ENCODE measurements at places on chromosomes 12 and 14.

DNA sequence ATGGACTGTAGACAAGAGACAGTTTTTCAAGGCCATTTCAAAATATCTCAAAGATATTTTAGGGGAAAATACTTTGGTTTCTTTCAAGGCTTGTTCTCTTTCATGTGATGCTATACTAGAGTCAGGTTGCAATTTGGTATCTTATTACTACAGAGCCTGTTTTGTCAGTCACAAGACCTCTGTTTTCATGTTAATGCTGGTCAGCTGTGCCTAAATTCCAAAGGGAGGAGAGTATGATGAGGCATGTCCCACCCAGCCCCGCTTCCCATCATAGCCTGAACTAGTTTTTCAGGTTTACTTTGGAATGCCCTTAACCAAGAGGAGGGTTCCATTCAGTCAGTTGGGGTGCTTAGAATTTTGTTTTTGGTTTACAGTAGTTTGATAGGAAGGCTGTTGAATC lies 52.6 kb downstream of the GPHB5 start:
- no peak for DNase-seq

- no peak for DNase-seq
Measured at GRCh38 chr14:36553656-36554260, 28.7 kb downstream of the NKX2-8 start.

GRCh38 chr14:68975667-68976066 lies 3.4 kb downstream of the ACTN1 start:
- DNase-seq = no peak

DNA sequence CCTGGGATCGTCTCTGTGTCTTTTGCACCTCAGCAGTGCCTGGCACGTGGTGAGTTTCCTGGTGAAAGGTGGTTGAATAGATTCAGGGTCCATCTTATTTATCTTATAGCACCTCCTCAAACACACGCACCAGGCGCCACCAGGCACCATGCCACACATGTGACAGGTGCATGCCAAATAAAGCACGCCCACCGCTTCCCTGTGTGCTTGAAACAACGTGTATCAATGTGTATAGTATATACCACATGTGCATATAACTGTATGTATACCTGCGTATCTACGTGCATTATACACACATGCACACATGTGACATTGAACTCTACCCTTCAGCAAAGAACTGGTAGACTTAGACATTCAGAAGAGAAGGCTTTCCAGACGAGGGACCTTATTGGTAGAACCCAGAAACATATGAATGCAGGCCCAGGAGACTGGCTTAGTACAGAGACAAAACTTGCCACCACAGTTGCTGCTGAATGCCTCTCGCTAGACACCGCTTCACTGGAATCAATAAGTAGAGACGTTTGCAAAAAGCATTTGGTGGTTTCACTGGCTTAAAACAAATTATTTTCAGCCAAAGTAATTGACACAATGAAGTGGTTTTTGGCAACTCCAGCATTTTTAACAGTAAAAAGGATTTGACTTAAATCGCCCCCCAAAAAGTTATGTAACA lies 10.0 kb downstream of the EML1 start:
- DNase-seq = no peak

- no peak for DNase-seq
Measured at GRCh38 chr12:58242796-58243630, 301.6 kb downstream of the ATP23 start.

DNA sequence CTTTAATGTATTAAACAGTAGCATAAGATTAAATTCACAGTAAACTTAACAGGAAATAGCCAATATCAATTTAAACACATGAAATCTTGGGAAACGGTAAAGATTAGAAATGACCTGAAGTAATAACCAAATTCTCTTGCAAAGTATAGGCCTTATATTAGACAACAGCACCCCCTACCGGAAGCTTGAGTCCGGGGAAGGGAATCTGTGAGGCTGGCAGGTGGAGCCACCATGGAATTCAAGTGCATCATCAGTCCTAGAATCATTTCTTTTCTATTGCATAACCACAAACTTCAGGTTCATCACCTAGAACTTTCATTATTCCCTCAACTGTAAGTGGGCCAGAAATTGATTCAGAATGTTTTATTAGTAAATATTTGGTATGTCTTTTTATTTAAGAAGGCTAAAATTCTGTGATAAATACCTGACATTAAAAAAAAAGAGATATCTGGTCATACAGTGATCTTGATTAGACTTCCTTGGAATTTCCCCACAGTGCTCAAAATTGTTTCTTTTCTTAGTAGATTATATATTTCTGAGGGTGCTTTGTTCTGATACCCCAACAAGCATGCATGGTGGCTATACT lies 48.6 kb downstream of the AP5M1 start:
- peak; percentile 60 for DNase-seq

DNA sequence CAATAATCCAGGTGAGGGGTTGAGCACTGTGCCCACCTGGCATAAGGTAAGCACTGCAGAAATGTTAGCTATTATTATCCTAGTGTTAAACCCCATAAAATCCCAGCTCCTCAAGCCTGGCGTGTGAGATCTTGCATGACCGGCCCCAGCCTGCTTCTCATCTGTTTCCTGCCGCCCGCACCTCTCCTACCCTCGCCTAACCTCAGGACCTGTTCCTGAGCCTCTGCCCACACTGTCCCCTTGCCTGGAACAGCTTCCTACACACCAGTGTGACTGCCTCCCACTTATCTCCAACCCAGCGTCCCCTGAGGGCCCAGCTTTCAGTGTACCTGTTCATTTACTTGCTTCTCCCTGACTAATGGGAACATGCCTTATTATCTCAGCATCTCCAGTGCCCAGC lies 24.7 kb downstream of the ISCA2 start:
- DNase-seq = no peak

- DNase-seq = no peak
Measured at GRCh38 chr12:129215556-129215955, 362.3 kb downstream of the GLT1D1 start.

DNA sequence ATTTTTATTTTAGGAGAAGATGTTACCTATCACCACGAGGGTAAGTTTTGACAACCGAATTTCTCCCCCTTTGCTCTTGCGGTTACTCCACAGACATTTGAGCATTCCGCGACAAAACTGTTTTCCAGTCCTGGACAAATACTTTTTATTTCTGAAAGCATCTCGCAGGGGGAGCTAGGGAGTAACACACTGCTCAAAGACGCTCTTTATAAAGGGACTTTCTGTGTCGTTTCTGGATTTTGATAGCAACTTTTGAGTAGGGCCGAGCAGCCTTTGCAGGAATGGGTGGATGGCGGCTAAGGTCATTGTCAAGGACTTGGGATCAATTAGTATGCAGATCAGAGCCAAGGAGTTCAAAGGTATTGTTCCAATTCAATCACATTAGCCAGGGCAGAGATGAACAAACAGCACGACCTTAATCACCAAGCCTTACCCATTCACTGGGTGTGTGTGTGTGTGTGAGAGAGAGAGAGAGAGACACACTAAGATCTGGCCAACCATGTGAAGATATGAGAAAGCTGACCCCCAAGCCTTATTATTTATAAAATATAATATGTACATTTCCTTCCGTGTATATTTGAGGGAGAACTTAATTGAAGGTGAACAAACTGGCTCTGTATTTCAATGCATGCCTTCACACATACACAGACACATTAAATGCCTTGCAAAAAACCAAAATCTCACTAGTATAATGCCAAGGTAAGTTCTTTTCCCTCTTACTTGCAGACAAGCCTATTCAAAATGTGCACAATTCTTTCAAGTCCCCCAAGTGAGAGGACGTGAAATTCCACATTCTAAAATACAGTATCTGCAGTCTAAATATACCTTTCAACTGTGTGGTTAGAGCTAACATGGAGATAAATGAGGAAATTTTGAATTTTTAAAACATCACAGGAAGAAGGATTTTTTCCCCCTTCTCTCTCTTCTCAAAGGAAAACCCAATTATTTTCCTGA lies 613.8 kb downstream of the VRK1 start:
- no peak for DNase-seq

DNA sequence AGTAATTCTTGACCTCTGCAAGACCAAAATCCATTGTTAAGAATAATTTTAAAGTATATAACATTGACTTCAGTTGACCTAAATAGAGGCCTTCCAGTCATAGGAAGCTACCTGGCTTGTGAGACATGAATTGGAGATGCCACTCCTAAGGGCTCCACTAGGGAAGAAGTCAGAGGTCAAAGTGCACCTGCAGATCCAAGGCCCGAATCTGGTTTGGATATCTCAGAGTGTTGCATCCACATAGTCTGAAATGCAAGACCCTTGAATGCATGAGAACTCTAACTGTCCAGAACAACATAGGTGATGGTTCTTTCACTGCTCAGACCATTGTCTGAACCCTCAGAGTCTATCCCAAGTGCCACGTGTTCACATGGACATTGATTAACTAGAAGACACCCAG lies 22.4 kb downstream of the RFX4 start:
- DNase-seq = no peak

DNA sequence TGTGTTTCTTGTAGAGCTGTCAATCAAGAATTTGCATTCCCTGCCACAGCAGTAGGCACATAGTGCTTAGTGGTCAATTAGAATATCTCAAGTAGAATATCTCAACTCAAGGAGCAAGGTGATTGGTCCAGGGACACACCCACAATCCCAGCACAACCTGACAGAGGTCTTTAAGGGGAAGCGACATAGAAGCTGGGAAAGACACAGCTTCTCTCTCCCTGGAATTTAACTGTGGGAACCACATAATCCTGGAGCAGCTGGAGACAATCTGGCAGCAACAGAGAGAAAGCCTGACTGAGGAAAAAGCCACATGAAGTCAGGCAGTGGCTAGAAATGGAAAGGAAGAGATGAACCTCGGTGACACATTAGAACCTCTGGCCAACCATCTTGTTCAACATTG lies 85.7 kb upstream of the LMO3 start:
- DNase-seq = no peak
